ENCODE measurements at places on chromosomes 5 and 9. TPM values are rescaled to one million over a fixed set of nuclear protein-coding genes. Genes with fewer than 3 reads are reported as not detected.

GRCh38 chr5:92962752-92963151 is 618.3 kb downstream of the NR2F1-AS1 start:
- no peak for DNase-seq
- no peak overlapping the region for H3K27ac ChIP-seq
- no peaks in the 10 kb centered on the region for H3K27me3 ChIP-seq
- no peaks in the 10 kb centered on the region for H3K4me1 ChIP-seq

GRCh38 chr9:70093944-70094343 is 50.3 kb downstream of the MAMDC2 start:
- H3K4me3 ChIP-seq: no peak overlapping the region
- DNase-seq: no peak
- H3K36me3 ChIP-seq: no peaks in the 10 kb centered on the region

DNA sequence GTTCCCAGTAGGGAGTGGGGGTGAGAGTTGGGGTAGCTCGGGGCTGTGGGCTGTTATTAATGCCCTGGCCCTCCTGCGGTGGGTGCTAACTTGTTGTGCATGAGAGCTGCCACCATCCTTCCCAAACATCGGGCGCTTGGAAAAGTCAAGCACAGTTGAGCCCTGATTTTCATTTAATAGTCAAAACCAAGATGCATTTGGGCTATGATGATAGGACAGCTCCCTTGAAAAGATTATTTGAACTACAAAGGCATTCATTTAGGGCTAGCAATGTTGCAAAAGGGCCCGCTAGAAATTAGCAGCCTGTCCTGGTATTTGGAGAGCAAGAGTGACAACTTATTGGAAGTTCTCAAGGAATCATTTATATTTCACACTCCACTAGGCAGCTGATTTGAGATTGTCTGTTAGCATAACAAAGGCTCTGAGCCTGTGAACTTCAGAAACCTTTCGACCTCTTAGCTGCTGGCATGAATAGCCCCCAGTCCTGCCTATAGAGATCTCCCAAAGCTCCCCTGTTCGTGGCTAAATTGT is 128.2 kb upstream of the TMEM161B start:
- no peaks in the 10 kb centered on the region for H3K36me3 ChIP-seq
- DNase-seq: no peak
- no peaks in the 10 kb centered on the region for H3K4me1 ChIP-seq
- no peak overlapping the region for H3K27ac ChIP-seq
- H3K4me3 ChIP-seq: no peak overlapping the region

Gene MEGF10
- total RNA-seq: 3.4 TPM

GRCh38 chr5:178545176-178545575 is 45.0 kb downstream of the COL23A1 start:
- no peak for DNase-seq
- H3K4me1 ChIP-seq: no peaks in the 10 kb centered on the region
- no peak overlapping the region for H3K4me3 ChIP-seq
- H3K27me3 ChIP-seq: peaks cover 12% of the 10 kb centered on the region

DNA sequence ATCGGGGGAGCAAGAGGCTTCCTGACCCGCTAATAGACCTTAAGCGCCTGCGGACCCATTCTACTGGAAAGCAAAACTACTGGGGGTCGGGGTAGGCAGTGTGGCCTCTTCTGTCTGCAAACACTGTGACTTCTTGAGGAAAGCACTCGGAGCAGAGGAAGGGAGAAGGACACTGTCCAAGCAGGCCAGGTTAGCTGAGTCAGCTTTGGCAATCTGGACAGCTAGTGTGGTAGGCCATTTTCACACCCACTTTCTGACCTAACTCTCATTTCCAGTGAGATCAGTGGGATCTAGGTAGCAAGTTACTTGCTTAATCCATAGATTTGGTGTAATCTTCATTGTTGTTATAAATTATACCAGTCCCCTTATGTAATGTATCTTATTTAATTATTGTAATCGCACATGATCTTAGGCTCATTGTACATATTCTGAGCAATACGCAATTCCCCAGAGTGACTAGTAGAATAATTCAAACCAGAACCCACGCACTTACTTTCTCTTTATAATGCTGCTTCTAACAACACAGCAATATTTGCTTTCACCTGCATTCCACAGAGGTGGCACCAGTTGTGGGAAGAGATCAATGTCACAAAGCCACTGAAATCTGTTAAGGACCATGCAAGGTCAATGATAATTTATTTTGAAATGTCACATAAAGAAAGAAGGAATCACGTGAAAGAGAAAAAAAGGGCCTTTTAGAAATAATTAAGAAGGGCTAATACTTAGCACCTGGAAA is 82.9 kb downstream of the NREP start:
- no peaks in the 10 kb centered on the region for H3K36me3 ChIP-seq
- H3K27ac ChIP-seq: no peak overlapping the region
- no peak overlapping the region for H3K4me3 ChIP-seq
- DNase-seq: no peak
- H3K4me1 ChIP-seq: peaks cover 9% of the 10 kb centered on the region
- H3K27me3 ChIP-seq: no peaks in the 10 kb centered on the region

Gene GHR
- 19.9 TPM for total RNA-seq

Gene IL6ST
- total RNA-seq: 47.0 TPM

Gene ACSL6
- 0.89 TPM for total RNA-seq

DNA sequence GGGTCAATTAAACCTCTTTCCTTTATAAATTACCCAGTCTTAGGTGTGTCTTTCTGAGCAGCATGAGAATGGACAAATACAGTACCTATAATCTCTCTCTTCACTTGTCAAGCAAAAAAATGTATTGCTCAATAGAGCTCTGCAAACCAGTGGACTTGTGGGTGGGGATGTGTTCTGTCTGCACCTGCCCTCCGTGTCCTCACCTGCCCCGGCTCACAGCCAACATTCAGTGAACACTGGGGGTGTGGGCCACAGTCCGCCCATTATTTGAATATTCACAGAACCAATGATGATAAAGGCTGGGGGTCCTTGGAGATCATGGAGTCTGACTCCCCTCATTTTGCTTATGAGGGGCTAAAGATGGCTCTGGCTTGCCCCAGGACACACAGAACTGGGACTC is 36.9 kb upstream of the MED27 start:
- H3K4me3 ChIP-seq: no peak overlapping the region
- no peaks in the 10 kb centered on the region for H3K36me3 ChIP-seq
- no peak for DNase-seq

Gene CACNA1B
- total RNA-seq: 0.08 TPM

Measured in suprapubic skin (tissue), 4 donors.